Sigmoid colon (tissue), 7 donors: ENCODE measurements at places on chromosomes 5 and 9.

DNA sequence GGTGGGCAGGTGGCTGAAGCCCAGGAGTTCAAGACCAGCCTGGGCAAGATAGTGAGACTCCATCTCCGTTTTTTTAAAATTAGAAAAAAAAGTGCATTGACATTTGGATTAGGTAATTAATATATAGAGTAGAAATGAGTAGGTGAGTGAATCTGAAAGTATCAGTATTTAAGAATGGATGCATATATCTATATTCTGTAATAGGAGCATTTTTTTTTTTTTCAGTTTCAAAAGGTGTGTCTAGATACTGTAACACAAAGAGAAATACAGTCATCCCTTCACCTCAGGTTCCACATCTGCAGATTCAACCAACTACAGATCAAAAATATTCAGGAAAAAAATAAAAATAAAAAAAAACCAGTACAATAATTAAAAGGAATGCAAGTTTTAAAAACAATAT, 50.8 kb downstream of the RBM27 start:
- no peak for DNase-seq

DNA sequence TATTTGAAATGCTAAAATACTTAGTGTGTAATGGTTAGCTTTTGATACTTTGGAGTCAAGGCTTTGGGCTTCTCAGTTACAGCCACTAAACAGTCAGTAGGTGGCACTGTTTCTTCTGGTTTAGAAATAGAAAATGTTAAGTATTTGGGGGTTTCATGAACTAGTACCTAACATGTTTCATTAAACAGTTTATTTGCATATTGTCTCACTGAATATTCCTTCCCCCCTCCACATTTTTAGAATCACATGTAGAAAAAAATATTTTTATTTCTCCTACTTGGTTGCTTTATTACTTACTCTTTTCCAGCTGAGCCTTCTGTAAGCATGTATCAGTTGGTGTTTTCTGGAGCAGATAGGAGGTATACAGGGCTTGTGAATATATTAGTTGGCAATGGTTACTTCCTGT, 48.0 kb downstream of the IPO11 start:
- DNase-seq = no peak

GRCh38 chr9:30120666-30121065, 2263.8 kb upstream of the ACO1 start:
- DNase-seq = no peak

- no peak for DNase-seq
Observed at GRCh38 chr5:170131235-170131634, 25.5 kb downstream of the FOXI1 start.

DNA sequence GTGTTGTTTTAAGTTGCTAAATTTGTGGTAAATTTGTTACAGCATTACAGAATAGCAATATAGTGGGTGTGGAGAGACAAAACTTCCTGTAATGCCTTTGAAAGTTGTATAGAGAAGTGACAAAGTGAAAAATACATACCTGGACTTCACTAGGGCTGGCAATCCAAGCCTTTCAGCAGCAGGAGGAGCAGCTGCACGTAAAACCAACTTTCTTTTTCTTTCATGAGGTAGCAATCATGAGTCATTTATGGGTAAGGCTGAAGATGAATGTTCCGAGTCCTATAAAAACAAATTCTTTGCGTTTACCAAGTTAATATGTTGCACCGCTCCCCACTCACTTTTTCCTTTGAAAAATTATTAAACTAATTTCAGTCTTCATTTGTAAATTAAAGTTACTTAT, 1138.2 kb downstream of the TAF11L14 start:
- no peak for DNase-seq

- no peak for DNase-seq
Observed at GRCh38 chr9:131873335-131873734, 133.5 kb upstream of the RAPGEF1 start.

GRCh38 chr5:51275428-51275827, 107.8 kb upstream of the ISL1 start:
- no peak for DNase-seq

GRCh38 chr9:135878528-135879236, 28.7 kb downstream of the CAMSAP1 start:
- no peak for DNase-seq

DNA sequence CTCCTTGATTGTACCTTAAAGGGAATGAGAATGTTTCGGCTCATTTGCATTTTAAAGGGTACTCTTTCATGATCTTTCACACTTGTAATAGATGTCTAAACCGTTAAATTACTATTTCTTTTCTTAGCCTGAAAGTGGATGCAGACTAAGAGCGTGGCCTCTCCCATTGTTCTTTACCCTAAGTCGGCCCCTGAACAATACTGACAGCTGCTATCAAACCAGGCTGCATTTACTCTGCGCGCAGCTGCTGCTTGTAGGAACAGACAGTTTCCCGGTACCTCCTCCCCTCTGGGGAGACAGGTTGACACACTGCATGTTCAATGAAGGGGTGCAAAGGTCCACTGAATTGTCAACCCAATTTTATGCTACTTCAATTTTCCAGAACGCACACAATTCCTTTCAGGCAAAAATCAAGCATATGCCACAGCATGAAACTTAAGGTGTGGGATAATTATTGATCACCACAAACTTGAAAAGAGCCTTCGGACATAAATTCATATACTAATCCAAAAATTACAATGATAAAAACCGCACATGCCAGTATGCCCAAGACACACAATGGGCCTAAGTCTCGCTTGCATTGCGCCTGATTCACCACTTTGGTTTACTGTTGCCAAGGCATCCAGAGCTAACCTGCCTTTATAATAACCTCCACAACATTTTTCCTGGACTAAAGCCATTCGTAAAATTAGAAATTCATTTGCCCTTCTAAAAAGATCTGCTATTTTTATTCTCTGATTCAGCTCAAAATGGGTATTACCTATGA, 39.7 kb downstream of the TLE1 start:
- DNase-seq = no peak

DNA sequence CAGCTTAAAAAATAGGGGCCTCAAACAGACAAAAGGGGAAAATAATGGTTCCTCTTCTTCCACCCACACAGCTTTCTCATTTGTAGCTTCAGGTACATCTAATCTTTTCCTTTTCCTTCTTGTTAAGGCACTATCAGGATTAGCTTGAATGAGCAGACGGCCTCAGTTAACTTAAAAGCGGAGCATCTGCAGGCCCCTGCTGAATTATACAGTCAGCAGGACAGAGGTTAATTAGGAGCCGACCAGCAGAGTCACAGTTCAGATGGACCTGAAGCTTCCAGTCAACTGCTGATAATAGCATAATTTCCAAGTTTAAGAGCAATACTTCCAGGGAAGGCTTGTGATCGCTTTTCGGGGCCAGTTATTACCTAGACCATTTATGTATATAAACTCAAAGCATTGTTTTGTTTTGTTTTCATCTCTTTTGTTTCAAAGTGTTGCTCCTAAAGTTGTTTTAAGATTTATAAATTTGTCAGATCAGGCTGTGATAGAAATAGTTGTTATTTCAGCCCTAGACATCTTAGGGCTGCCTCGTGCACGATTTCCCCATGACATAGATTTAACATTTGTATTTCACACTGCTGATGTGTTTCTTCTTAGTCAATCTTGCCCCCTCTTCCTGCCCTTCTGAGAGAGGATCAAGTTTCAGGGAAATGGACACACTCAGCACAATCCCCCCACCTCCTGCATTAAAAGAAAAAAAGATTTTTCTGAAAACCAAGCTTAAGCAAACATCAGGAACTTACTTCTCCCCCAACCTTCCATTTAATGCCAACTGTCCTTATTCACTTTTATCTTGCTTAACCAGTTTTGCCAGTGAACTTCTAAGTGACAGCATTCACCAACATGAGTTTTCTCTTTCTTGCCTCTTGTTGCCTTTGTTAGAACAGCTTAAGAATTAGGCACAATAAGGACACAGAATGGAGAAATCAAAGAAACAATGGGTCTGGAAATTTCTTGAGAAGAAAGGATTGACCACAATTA, 449.8 kb downstream of the ARHGEF28 start:
- no peak for DNase-seq

GRCh38 chr9:13022756-13023155, 247.9 kb downstream of the LURAP1L start:
- no peak for DNase-seq

DNA sequence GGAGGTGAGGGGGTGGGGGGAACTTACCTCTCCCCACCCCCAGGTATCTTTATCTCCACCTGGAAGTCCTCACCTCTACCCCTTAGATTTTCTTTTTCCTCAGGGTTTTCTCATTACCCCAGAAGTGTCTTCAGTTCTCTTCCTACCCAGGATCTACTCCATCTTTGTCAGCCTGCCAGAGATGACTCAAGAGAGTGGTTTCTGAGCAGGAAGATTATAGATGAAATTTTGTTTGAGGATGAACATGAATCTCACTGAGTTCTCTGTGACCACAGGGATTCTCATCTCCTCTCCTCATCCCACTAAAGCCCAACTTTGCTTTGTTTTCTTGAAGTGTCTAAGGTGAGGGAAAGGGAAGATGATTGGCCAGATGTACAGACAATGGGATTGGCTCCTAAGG, 5.2 kb upstream of the HINT2 start:
- DNase-seq = no peak

- DNase-seq = no peak
Observed at GRCh38 chr5:150771034-150771795, 7.3 kb upstream of the SMIM3 start.

DNA sequence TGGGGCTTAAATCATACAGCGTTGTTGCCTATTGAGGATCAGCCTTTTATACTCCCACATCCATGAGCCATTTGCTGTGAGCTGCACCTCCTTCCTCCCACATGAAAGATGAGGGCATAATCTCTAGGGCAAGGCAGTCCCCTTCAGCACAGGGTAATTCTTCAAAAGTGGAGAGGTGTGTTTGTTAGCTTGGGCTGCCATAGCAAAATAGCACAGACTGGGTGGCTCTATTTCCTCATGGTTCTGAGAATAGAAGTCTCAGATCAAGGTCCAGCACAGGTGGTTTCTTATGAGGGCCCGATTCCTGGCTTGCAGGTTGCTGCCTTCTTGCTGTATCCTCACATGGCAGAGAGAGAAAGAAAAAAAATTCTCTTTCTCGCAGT, 121.8 kb upstream of the SLC12A2 start:
- DNase-seq = no peak

DNA sequence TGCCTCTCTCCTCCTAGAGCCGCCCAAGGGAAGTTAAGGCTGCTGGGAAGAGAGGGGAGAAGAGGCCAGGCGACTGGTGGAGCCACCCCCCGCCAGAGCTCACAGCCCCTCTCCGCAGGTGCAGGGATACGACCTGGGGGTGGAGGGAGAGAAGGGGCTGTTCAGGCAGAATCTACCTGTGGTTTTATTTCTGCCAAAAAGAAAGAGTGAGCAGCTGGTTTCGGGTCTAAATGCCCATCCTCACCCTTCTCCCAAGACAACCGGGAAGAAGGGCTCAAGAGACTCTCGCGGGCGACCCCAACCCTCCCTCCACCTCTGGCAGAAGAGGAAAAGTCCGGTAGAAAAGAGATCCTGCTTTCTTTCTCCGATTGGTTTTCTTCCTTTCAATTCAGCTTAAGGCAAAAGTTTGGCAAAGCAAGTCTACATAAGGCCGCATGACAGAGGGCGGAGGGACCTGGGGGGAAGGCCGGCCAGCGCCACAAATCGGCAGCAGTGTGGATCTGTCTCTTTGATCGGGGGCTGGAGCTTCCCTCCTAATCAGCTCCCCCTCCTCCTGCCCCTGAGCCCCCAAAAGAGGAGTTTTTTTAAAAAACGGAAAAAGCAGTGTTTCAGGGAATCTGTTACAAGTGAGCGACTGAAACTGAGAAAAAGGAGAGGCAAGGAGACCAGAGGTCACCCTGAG, 16.3 kb downstream of the FAM78A start:
- no peak for DNase-seq

- DNase-seq = peak; percentile 12
Observed at GRCh38 chr9:131236761-131237160, 39.5 kb downstream of the FAM78A start.

DNA sequence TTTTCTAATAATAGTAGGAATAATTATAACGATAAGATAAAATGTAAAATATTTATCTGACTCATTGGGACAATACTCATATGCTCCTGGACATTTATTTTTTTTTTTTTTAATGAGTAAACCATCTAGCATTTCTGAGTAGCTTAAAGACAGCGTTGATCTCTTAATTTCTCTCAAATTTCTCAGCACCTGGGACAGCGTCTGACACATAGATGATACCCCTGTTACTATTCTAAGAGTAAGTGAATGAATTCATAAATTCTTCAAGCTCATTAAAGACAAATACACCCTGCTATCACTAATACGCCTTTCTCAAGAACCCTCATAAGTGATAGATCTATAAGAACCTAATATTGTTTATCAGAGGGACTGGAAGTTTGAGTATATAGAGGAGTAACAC, 12.0 kb upstream of the HTR4 start:
- no peak for DNase-seq

GRCh38 chr9:108565651-108566378, 290.0 kb downstream of the ACTL7B start:
- peak; percentile 72 for DNase-seq

GRCh38 chr5:80251636-80252035, 4.2 kb downstream of the SERINC5 start:
- DNase-seq = no peak

DNA sequence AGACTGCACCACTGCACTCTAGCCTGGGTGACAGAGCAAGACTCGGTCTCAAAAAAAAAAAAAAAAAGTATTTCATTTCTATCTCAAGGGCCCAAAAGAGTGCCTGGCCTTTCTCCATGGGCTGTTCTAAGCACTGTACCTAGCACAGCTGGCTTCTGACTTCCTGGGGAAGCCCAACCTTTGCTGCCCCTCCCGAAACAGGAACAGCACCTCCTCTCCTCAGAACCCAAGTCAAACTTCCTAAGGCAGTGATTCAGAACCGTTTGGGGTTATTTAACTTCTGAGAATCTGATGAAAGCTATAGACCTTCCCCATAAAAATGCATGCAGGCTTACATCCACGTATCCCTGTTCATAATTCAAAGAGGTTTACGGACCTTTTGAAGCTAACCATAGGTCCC, 57.8 kb downstream of the NRG2 start:
- no peak for DNase-seq

DNA sequence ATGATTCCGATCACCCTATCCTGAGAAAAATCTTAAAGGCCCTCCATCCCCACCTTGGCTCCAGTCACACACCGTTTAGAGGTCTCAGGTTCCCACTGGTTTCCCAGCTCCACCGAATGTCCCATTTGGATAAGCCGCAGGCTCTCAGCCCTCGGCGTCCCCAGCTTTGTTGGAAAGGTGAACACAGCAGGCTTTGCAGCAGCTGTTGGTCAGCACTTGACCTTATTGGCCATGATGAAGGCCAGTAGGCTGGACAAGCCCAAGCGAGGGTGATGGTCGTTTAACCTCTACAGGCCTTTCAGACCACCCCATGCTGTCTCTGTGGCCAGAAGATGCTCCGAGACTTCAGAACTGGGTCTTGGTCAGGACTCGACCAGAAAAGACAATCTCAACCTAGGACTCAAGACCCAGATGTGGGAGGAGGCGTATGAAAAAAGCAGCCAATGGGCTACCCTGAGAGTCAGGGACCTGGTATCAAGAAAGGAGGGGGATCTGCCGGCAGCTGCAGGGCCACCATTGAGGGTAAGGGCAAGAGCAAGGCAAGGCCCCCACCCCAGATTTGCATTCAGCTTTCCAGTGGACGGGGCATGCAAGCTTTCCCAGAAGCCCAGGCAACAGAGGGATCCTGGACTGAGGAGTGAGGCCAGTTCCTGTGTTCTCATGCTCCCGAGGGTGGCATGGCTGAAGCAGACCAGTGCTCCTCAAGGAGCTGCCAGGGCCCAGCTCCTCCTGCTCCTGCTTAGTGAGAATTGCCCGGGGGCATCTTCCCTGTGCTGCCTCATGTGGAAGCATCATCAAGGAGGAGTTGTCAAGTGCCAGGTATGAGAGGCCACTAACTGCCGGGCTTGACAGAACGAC, 13.4 kb downstream of the UBE2QL1 start:
- no peak for DNase-seq
